ENCODE measurements at places on chromosomes 2 and 18. TPM values are rescaled to one million over a fixed set of nuclear protein-coding genes. Genes with fewer than 3 reads are reported as not detected.

FHOD3 gene
- 4.2 TPM for polyA plus RNA-seq

NT5C1B gene
- not detected for polyA plus RNA-seq

HOXD3 gene
- polyA plus RNA-seq: 0.36 TPM

TCF7L1 gene
- 4.1 TPM for polyA plus RNA-seq

LYPD1 gene
- 12.0 TPM for polyA plus RNA-seq

GALNT1 gene
- 94.0 TPM for polyA plus RNA-seq

LYG2 gene
- not detected for polyA plus RNA-seq

MRPS9 gene
- 42.5 TPM for polyA plus RNA-seq

DTYMK gene
- 98.9 TPM for polyA plus RNA-seq

EFR3B gene
- polyA plus RNA-seq: 12.5 TPM

C2orf66 gene
- 0.05 TPM for polyA plus RNA-seq

EML6 gene
- 1.8 TPM for polyA plus RNA-seq

CGREF1 gene
- 4.5 TPM for polyA plus RNA-seq

SRD5A2 gene
- polyA plus RNA-seq: 0.01 TPM

FOXD4L1 gene
- polyA plus RNA-seq: 0.67 TPM

GALNT14 gene
- 48.0 TPM for polyA plus RNA-seq

REG1B gene
- polyA plus RNA-seq: not detected

SAP130 gene
- 12.3 TPM for polyA plus RNA-seq

KCNS3 gene
- 0.98 TPM for polyA plus RNA-seq

ELMOD3 gene
- polyA plus RNA-seq: 14.6 TPM

TAF4B gene
- polyA plus RNA-seq: 2.9 TPM

KCNG2 gene
- not detected for polyA plus RNA-seq

TRIM43 gene
- not detected for polyA plus RNA-seq

PDCD1 gene
- polyA plus RNA-seq: not detected

UNC80 gene
- polyA plus RNA-seq: not detected

TDRD15 gene
- not detected for polyA plus RNA-seq

GCKR gene
- 0.25 TPM for polyA plus RNA-seq

All from A549 (cell line).